T-helper 9 cell (primary cell): ENCODE measurements at places on chromosomes 3 and 15.

DNA sequence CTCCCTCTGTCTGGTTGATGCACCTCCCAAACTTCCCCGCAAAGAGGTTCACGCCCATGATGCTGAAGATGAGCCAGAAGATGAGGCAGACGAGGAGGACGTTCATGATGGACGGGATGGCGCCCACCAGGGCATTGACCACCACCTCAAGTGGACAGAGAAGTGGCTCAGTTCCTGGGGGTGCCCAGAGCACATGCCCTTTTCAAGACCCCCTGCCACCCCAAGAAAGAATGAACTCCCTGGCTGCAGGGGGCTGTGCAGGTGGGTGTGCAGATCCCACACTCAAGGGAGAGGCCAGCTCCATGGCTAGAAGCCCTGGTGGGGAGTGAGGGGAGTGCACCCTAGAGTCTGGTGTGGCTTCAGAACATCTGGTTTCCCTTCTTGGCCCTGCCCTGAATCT lies 64.1 kb downstream of the EXOG start:
- DNase-seq, result no peak

GRCh38 chr3:69791106-69791505 lies 51.8 kb downstream of the MITF start:
- no peak for DNase-seq

GRCh38 chr3:13163848-13164382 lies 90.7 kb upstream of the IQSEC1 start:
- DNase-seq, result no peak

- no peak for DNase-seq
Measured at GRCh38 chr15:57570994-57571393, 20.7 kb upstream of the MYZAP start.
